ENCODE measurements at places on chromosomes 3 and 15.

DNA sequence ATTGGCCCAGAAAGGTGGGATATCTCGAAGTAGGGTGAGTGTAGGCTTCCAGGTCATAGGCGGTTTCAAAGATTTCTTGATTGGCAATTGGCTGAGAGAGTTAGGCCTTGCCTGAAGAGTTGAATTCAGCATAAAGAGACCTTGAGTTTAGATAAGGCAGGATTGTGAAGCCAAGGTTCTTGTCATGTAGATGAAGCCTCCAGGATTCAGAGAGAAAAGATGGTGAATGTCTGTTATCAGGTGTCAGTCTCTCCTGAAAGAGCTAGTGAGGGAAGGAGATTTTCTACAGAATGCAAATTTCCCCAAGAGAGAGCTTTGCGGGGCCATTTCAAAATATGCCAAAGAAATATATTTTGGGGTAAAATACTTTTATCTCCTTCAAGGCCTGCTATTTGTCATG is 217.0 kb upstream of the TLE3 start:
- no peak for DNase-seq

- DNase-seq = peak; percentile 65
Observed at GRCh38 chr3:122074621-122075265, 19.6 kb downstream of the CD86 start.

GRCh38 chr15:62618432-62618831 is 424.1 kb upstream of the TPM1 start:
- DNase-seq = no peak

DNA sequence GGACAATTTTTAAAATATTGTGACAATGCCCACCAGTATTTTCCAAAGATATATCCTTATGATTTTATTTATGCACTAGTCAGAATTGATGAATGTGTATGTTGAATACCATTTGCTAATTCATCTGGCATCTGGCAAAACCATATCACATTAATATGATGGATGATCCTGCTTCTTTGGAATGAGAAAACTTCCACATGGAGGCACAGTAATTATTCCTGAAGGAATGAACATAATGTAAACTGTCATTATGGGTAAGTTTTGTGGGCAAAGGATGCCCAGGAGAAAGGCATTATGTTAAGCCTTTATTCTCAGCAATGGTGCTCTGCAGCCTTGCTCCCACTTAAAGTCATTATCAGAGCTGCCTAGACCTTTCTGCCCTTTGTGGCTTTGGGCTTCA is 113.0 kb upstream of the MME start:
- DNase-seq = no peak

- no peak for DNase-seq
Observed at GRCh38 chr3:119352863-119353527, 58.8 kb downstream of the ARHGAP31 start.

DNA sequence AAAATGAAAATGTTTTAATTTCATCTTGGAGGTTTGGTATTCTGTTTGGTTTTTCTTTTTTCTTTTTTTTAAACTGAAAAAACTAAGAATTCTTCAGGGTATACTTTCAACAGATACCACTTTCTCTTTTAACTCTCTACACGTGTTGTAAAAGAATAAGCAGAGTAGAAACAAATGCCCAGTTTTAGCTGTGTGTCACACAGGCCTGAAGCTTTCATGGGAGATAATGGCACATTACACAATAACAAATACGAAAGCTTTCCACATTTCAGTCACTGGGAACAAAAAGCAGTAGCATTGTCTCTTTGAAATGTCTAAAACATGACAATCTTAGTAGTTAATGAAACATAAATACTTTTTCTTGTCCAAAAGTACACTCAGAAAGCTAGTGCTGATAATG is 818.5 kb downstream of the TBL1XR1 start:
- no peak for DNase-seq

- no peak for DNase-seq
Observed at GRCh38 chr3:101941318-101942040, 92.2 kb downstream of the NFKBIZ start.

GRCh38 chr15:92877000-92877399 is 23.1 kb upstream of the CHD2 start:
- DNase-seq = no peak

DNA sequence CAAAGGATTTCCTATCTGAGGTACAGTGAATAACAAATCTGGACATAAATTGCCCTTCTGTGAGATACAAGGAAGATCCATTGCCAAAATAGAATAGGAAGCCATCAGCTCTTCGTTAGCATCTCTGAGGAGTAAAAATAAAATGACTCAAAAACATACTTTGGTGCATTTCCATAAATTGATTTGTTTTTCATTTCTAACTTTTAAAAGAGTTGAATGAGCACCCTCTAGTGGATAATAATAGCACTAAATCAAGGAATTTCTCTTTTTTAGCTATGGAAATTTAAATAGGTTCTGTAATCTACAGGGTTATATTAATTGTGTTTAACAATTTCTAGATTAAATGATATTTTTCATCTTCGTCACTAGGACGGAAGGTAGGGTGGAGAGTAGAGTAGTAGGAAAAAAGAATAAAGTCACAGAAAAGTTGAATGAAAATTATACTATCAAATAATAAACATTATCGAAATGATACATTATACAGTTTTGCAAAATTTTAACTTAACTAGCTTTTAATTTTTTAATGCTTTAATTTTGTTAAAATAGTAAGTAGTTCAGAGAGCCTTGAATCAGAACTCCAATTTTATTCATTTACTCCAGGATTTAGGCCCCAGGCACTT is 6.4 kb downstream of the NSUN3 start:
- DNase-seq = no peak

- no peak for DNase-seq
Observed at GRCh38 chr15:100570275-100570674, 31.7 kb downstream of the LINS1 start.

GRCh38 chr15:63519548-63520178 is 15.3 kb downstream of the USP3 start:
- no peak for DNase-seq

- peak; percentile 32 for DNase-seq
Observed at GRCh38 chr3:12175844-12176453, 17.2 kb upstream of the TIMP4 start.

GRCh38 chr15:79410237-79410636 is 21.9 kb upstream of the MINAR1 start:
- DNase-seq = no peak

- DNase-seq = no peak
Observed at GRCh38 chr3:97949110-97949485, 23.1 kb downstream of the RIOX2 start.

DNA sequence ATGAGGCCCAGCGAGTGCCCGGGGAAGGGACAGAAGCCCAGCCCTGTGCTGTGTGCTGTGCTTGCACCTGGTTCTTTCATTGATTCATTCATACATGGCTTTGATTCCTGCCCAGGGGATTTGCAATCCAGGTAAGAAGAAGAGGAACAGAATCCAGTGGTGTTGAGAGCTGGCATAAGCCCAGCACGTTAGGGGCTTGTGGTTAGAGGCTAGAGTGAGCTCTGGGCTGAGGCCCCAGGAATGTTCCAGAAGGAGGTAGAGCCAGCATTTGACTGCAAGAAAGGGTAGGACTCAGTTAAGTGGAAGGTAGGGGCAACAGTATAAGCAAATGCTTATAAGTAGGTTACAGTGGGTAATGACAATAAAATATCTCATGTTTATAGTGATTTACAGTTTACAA is 2.3 kb downstream of the VWA5B2 start:
- DNase-seq = no peak

GRCh38 chr3:117435506-117435905 is 725.9 kb downstream of the TUSC7 start:
- no peak for DNase-seq

GRCh38 chr3:150743508-150743907 is 19.5 kb downstream of the SIAH2 start:
- DNase-seq = no peak

- no peak for DNase-seq
Observed at GRCh38 chr3:10268116-10268515, 19.9 kb downstream of the TATDN2 start.

GRCh38 chr3:37026851-37027250 is 33.5 kb downstream of the MLH1 start:
- DNase-seq = no peak

- DNase-seq = no peak
Observed at GRCh38 chr3:104738271-104738670, 628.4 kb upstream of the ALCAM start.

GRCh38 chr3:178001670-178002101 is 534.5 kb upstream of the KCNMB2 start:
- peak; percentile 35 for DNase-seq

GRCh38 chr15:38810686-38811085 is 246.1 kb upstream of the RASGRP1 start:
- no peak for DNase-seq

DNA sequence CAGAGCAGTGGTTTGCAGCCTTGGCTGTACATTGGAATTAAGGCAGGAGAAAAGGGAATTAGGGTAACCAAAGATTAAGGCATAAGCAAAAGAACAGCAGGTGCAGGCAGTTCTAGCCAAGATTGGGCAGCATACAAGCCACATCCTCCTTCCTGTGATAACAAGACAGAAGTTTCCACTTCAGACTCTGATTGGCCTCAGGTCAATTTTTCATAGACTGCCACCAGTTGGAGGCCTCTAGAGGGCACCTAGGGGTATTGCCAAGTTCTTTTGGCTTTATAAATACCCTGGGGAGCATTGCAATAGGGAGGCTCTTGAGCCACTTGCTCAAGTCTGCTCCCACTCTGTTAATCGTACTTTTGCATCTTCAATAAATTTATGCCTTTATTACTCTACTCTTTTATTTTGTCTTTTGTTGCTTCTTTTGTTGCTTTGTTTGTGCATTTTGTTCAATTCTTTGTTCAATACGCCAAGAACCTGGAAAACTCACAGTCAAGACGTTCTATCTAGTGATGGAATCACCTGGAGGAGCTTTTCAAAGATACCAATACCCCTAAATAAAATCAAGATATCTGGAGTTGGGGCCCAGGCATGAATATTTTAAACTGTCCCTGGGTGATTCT is 32.2 kb upstream of the FMN1 start:
- DNase-seq = peak; percentile 44

DNA sequence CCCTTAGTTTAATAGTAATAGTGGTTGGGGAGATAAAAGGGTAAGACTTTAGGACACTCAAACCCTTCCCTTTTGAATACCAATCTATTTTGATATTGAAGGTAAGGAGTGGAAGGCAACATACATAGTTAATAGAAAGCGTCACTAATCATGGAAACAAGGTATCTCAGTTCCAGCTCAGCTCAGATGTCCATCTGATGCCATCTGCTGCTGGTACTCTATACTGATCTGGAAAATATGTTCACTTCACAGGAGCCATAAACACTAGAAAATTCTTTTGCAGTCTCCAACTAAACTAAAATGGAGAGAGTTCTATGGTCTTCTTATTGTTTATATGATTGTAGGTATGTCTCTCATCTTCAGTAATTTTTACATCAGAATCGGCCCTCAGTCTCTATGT is 1777.1 kb downstream of the OTOL1 start:
- no peak for DNase-seq

DNA sequence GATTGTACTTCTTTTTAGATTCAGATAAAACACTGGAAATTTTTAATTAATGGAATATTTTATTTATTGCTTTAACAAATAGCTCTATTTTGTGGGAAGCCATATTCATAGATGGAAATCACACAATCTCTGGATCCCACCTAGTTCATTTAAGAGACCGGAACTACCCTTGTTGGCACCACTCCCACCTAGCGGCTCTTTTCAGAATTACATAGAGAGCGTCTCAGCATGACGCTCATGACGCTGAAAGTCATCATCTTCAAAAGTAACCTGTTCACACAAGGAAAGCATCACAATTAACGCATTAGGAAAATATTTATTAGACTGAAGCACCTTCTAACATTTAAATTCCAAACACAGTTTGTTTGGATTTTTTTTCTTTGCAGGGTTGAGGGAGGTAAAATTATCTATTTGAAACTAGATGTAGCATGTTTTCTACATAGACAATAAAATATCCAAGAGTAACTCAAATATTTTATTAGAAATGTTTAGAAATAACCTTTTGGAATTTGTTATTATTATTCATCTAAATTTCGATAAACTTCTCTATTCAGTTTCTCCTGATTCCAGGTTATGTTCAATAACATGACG is 214.9 kb upstream of the ARRDC4 start:
- no peak for DNase-seq

Data from stimulated activated naive CD8-positive, alpha-beta T cell treated with anti-CD3 and anti-CD28 coated beads, Interleukin-15, amount 100 ng/mL, for 72 hours (primary cell).